Daoy (cell line): ENCODE measurements at places on chromosomes 11 and 22.

- no peak for DNase-seq
These were observed 46.5 kb downstream of the GNB1L start for GRCh38 chr22:19807914-19808872.

- DNase-seq = no peak
These were observed 105.2 kb downstream of the MAML2 start for GRCh38 chr11:96237766-96238266.

GRCh38 chr22:23100124-23100801 is 29.9 kb downstream of the GNAZ start:
- no peak for DNase-seq

DNA sequence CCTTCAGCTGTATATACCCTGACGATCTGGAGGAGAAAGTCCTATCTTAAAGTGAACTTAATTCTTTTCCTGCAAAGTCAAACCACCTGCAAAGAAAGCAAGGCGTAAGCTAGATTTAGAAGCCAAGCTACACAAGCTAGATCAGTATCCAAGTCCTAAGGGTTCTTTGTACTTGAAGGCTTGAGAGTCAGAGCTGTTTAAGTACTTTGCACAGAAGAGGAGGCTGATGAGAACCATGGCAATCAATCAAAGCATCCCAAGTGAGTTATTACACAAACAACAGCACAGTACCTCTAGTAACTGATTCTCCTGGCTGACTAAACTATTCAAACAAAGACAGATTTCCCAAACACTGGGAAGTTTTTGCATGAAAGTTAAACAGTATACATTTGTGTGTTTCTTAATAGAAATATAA is 1.9 kb downstream of the CDON start:
- no peak for DNase-seq

DNA sequence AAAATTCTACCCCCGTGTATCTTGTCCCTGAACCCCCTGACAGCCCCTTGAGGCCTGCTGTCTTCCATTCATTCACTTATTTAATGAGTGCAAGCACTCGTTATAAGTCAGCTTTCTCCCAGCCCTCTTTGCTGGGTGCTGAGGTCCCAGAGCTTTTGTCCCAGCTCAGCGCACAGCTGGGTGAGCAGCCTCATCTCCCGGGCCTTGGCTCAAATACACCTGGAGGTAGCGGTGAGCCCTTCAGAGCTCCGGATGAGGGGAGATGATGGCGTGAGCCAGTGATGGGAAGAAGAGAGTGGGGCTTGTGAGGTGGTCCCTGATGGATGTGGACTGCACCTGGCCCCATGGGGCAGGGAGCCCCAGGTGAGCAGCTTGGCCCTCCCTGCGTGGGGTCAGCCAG is 18.1 kb upstream of the ARHGAP8 start:
- DNase-seq = no peak

- no peak for DNase-seq
These were observed 41.7 kb downstream of the HORMAD2 start for GRCh38 chr22:30121960-30122359.

GRCh38 chr11:1305501-1306056 is 3.9 kb downstream of the TOLLIP start:
- DNase-seq = no peak

DNA sequence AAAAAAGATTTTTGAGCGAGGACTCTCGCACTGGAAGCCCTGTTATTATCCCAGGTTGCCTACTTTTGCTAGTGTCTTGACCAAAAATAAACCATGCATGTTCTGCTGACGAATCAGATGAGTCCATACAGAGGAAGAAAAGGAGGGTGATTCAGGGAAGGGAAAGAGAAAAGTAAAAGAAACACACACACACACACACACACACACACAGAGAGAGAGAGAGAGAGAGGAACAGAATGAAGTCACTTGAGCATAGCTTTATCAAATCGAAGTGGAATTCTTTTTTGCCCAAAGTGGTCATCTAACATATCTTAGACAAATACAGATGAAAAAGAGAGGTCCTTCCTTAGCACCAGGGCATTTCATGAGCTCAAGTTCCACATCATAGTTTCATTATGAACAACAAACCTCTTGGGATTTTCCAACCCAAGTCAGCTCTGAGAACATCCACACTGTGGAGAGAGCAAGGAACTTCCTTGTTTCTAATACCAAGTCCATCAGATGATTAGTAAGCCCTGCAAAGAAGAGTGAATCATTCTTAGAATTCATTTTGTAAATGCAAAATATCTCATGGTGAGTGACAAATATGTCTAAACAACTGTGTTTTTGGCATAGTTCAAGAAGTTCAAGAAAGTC is 7.7 kb upstream of the MMP12 start:
- peak; percentile 4 for DNase-seq

GRCh38 chr22:28728621-28729313 is 12.9 kb downstream of the CHEK2 start:
- DNase-seq = no peak

GRCh38 chr22:37474447-37475090 is 11.6 kb downstream of the MFNG start:
- DNase-seq = no peak

DNA sequence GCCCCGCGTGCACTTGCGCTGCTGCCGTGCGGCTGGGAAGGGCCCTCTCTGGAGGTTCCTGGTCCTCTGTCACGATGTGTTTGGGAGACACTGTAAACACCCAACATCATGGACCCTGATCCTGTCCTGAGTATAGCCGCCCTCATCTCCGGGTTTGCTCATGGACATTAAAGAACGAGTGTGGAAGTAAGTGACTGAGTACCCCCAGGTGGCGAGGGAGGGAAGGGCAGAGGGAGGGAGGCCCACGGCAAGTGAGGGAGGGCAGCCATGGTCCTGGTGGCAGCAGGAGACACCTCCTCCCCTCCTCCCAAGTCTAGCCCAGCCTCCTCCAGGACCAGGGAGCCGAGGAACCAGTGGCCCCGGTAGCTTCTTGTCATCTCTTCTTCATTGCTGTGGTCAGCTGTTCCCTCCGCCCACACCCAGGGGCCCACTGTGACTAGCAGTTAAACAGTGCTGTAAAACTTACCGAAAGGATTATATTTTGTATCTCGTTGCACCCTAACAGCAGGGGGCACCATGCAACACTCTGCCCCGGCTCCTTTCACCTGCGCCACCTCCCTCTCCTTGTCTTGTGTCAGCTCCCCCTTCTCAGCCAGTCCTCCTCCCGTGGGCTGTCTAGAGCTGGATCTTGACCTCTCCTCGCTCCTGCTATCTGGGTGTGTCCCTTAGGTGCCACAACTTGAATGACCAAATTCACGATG is 566.5 kb upstream of the B3GAT1 start:
- DNase-seq = peak; percentile 28

DNA sequence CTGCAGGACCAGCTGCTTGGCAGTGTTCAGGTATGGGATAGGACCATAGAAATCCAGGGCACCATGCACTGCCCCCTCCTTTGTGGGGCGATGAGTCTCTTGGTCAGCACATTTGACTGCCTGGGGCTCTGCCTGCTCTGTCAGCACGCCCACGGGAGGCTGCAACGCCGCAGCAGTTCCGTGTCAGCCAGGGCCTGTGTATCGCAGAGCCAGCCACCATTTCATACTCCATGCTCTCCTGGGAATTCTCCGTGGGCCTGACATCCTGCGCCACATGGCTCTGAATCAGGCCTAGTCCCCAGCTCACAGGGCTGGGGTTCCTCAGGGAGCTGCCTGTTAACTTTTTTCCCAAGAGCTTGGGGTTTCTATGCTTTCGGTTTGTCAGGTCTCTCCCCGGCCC is 16.9 kb upstream of the RELT start:
- no peak for DNase-seq

DNA sequence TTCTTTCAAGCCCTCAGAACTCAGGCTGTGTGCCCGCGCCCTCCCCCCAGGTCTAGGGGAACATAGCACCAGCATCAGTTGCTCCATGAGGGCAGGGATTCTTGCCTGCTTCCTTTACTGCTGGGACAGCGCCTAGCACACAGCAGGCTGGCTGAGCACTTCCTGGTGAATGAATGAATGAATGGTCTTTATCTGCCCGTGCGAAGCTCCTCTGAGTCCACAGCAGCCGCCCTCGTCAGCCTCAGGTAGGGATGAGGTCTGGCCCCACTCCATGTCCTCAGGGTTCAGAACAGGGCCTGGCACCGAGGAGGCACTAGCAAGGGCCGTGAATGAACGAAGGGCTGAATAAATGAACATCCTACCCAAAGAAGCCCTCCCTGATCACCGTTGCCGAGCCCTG is 27.3 kb downstream of the ARRB1 start:
- DNase-seq = no peak

- no peak for DNase-seq
These were observed 6.4 kb upstream of the ATG16L2 start for GRCh38 chr11:72807792-72808191.

GRCh38 chr11:33021937-33022336 is 6.3 kb downstream of the DEPDC7 start:
- no peak for DNase-seq

DNA sequence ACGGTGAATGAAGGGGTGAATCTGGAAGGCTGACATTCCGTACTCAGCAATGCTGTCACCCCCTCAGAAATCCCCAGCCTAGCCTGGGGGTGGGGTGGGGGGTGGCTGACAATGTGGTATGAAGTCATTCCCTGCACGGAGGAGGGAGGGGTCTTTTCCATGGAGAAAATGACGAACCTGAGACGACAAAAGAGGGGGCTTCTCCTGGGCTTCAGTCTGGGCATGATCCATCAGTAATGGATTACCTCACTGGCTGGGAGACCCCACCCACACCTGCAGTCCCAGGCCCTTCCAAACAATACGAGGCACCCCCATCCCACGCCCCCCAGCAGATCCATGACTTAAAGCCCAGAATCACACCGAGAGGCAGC is 1.0 kb downstream of the KIAA0930 start:
- no peak for DNase-seq

GRCh38 chr11:20671856-20672546 is 2.6 kb downstream of the NELL1 start:
- no peak for DNase-seq

- peak; percentile 55 for DNase-seq
These were observed 71.5 kb upstream of the VSTM5 start for GRCh38 chr11:93921695-93922468.

GRCh38 chr11:15568440-15568839 is 453.7 kb downstream of the INSC start:
- DNase-seq = no peak

DNA sequence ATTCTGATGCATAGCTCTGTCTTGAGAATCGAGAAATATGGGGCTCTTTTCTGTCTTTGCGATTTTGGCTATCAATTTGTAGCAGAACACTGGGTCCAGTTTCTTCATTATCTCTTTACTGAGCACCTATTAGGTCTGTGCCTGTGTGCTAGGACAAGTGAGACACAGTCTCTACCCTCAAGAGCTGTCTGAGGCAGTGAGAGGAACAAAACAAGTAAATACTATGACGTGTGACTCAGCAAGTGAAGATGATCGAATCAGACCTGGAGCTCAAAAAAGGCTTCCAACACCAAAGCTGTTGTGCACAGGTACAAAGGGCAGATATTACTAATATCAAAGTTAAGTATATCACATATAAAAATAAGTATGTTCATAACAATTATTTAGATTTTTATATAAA is 52.4 kb downstream of the LGR4 start:
- DNase-seq = no peak
